NCI-H1930 (cell line): ENCODE measurements at places on chromosomes 7 and 10.
A peak's percentile ranks its signal among the peaks of the same experiment; 100 is the strongest.

DNA sequence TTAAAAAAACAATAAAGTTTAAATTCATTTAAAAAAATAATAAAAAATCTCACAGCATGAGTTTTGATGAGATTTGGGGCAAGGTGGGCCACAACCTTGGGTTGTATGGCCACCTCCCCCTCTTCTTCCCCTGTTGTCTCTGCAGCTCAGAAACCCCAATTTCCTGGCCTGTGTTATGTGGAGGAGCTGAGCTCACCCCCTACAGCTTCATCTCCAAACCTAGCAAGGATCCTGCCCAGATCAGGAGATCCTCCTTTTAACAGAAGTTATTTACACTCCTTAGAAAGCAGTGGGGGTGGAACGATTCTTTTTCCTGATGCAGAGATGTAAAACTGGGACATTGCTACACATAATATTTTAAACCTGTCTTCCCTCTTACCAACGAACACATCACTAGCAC is 6.9 kb upstream of the SH2D4B start:
- DNase-seq, result no peak

DNA sequence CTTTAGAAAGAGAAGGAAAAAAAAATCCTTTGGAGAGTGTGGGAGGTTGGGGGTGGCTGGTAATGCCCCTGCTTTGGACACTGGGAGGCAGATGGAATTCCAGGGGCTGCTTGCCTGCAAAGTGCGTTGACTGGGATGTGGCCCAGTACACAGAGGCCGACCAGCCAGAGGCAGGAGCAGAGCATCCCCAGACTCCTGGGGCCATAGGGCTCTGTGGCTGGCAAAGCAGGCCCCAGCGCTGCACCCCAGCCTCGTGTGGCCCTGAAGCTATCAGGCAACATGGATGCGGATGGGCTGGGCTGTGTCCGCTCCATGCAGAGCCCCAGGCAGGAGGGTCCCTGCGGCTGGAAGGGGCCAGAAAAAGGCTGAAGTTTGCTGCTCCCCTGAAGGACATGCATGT is 361.6 kb upstream of the FZD8 start:
- DNase-seq, result no peak

GRCh38 chr10:133445751-133446708 is 7.7 kb upstream of the SCART1 start:
- DNase-seq, result no peak

DNA sequence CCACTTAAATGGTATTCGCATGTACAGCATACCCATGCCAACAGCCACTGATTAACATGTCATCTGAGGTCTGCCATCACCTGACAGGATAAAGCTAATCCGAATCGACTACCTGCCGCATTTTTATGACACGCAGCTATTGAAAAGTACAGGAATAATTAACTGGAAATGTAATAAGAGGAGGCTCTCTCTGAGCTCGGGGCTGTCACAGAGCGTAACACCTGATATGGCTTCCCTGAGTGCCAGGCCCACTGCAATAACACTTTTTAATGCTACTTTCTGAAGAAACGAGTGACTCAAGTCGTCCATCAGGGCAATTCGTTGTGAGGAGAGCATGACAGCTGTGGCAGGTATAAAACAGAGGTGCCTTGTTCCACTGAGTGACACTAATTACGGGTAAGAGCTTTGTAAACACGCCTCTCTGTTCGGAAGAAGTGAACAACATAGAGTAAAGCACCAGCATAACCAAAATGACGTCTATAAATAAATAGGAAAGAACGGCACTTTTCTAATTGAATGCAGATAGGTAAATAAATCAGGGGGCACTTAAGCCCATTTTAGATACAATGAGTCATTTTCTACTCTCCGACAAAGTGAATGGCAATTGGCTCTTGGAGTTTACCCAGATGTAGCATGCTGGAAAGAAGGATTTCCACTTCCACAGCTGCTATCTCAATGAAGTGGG is 56.5 kb upstream of the CREB5 start:
- peak; percentile 84 for DNase-seq

DNA sequence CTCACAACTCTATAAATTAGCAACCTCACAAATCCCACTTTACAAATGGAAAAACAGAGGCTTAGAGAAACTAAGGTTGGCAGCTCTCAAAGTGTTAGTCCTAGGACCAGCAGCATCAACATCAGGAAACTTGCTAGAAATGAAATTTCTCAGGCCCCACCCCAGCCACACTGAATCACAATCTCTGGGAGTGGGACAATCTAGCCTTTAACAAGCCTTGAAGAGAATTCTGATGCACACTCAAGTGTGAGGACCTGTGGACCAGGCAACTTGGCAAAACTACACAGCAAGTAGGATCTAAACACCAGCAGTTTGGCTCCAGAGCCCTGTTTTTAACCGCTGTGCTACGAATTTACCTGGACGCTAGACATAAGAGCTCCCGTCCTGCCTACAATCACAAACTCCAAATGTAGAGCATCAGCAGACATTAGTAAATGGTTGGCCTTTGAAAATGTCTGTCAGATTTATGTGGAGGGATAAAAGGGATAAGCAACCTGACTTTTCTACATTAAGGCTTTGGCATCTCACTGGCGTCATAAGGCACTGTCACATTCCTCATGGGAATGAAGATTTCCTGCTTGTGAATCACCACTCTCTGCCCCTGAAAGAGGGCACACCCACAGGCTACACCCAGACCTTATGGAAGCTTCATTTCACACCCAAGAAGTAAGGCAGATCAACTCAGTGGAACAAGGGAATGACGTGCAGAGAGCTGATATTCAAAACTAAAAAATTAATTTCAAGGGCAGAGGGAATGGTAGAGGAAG is 34.5 kb downstream of the PPP1R3C start:
- DNase-seq, result no peak

DNA sequence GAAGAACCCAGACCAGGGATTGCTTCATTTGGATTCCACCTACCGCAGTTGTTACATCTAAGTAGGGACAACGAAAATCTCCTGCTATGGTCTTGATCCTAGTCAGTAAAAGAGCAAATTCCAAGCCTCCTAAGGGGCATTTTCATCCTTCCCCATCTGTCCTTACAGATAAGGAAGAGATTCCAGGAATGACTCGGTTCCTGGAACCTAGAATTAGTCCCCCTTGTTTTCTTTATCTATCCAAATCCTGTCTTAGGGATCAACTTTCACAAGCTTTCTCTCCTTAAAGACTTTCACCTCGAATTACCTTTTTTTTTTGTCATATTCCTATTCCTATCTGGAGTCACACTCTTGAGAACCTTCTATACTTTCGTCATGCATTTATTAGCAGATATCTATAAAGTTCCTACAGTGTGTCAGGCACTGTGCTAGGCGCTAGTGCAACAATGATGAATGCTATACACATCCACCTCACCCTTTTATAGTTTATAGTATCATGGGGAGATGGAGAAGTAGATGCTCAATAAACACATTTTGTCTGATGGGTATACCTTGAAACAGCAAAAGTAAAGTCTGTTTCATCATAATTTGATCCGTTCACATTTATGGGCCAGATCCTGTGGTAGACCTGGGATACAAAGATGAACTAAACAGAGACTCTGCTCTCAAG is 39.2 kb downstream of the LAMB4 start:
- no peak for DNase-seq

GRCh38 chr7:3158341-3158760 is 114.7 kb upstream of the CARD11 start:
- no peak for DNase-seq

DNA sequence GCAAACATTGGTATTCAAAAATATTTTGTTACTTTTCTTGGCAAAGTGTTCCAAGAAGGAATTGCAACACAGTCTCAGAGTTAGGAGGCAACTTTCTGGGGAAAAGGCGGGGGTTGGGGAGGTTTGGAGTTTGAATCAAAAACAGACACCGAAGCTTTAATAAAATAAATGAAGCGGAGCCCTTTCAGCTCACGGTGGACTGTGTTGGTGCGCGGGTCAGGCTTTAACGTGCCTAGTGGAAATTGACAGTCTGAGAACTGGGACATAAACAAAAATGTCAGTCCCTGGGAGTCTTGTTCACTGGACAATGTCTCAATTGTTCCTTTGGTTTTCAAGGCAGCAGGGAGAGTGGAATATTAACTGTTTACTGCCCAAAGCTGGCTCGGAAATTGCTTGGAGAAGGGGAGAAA is 109.3 kb downstream of the TCF7L2 start:
- DNase-seq, result no peak

GRCh38 chr7:105399043-105399725 is 10.5 kb upstream of the SRPK2 start:
- no peak for DNase-seq

DNA sequence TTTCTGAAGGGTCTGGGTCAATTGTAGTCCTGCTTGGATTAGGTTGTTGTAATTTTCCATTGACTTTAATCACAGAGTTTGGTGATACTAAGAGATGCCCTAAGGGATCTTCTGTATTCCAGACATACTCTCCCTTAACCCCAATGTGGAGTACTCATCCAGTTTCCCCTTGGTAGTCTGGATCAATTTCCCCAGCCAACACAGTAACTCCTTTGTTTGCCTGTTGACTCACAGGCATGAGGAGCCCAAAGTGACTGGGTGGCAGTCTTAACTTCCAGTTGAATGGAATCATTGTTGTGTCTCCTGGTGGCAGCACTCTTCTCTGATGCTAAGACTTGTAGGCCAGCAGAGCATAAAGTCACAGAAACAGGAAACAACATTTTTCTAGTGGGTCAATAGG is 41.5 kb upstream of the PIK3CG start:
- DNase-seq, result no peak

- no peak for DNase-seq
Measured at GRCh38 chr7:82755705-82756551, 312.4 kb upstream of the CACNA2D1 start.

DNA sequence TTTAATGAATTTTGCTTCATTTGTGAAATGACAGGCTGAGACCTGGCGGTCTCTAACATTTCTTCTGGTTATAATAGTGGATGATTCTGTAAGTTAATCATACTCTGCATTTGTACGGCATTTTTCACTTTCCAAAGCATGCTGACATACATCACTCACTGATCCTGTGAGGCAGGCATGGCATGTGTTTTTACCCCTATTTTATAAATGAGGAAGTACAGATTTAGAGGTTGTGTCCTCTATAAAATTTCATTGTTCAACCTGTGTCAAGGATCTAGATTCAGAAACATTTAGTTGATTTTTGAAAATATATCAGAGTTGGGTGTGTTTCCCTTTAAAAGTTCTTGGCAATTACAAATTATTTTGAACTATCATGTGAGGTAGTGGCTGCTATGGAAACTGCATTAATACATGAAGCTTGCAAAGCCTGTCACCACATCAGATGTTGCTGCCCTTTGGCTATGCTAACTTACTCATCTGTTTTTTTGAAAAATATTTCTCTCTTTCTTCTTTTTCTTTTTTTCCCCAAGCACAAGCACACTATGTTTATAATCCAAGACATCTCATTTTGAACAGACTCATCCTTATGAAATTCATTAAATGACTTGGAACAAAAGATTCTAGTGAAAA is 172.7 kb downstream of the GNAI1 start:
- no peak for DNase-seq

GRCh38 chr10:68112837-68113236 is 3.5 kb downstream of the MYPN start:
- DNase-seq, result no peak

GRCh38 chr10:79055892-79056291 is 12.9 kb upstream of the ZMIZ1 start:
- DNase-seq, result no peak

GRCh38 chr7:124071843-124072242 is 39.0 kb upstream of the TMEM229A start:
- no peak for DNase-seq

DNA sequence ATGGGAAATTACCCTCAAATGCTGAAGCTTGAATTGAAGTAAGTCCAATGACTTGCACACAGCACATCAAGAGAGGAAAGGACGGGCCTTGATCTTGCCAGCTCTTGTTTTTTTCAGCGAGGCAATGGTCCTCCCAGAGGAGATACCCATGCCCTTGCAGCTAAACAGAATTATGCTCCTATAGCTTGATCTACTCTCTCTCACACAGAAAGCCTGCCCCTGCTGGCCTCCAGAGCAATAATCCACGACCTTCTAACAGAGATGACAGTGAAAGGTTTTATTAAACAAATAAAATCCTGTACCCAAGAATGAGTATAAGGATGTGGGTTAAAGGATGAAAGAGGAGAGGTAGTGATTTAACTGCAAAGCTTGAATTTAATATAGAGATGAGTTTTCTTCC is 268.0 kb downstream of the ADRA2A start:
- DNase-seq, result no peak

DNA sequence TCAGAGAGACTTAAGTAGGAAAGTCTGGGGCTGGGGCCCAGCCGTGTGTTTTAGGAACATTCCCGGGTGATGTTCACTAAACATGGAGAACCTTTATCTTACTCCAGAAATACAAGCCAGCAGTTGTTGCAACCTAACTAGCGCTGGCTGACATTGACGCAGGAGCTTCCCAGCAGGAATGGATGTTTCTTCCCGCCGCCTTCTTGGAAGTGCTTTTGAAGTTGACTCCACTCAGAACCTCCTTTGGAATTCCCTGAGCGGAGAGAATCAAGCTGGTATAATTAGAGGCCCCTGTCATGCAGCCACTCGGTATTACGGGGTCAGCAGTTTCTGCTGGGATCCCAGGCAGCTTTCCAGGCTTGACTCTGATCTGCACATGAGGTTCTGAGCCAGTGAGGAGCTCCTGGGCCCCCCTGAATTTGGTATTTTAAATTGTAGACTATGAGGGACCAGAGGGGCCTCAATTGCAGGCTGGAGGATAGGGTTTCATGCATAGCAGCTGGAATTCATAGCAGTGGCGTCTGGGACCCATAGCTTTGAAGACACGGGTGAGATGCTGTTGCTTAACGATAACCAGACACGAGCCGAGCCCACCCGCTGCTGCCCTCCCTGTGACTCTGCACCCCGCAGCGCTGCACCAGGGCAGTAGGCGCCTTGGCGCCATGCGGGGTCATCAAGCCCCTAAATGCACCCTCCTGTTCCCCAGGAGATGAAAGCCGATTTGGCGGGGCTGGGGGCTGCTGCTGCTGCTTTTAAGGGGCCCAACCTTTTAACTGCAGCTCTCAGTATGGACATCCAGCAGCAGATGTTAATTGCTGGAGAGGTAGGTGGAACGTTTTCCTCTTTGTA is 61.8 kb downstream of the EEPD1 start:
- DNase-seq, result no peak

- DNase-seq, result no peak
Measured at GRCh38 chr7:144098776-144099175, 10.6 kb upstream of the OR2A2 start.

DNA sequence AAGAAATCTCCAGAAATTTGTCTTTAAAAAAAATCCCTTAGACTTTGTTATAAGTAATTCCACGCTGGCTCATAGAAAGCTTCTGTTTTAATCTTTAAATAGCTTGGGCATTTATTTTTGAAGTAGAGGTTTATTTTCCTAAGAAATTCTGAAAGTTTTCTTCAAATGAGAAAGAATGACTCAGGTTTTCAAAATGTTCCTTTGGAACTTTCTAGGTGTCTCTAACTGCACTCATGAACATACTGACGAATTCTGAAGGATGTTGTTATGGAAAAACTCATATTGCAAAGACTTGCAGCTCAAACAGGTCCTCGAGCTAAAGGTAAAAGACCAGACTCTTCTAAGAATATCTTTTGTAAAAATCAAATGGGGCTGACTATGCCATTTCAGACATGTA is 10.7 kb downstream of the DGKI start:
- no peak for DNase-seq

- DNase-seq, result peak; percentile 21
Measured at GRCh38 chr7:69599286-69599954, 1.1 kb downstream of the AUTS2 start.

- DNase-seq, result no peak
Measured at GRCh38 chr10:64505501-64505900, 984.3 kb downstream of the REEP3 start.
